Stimulated activated naive CD8-positive, alpha-beta T cell treated with anti-CD3 and anti-CD28 coated beads, Interleukin-15, Interleukin-2, amounts not matched to agents 100 U/mL and 50 U/mL, for 24 hours (primary cell): ENCODE measurements at places on chromosomes 12 and 14.

DNA sequence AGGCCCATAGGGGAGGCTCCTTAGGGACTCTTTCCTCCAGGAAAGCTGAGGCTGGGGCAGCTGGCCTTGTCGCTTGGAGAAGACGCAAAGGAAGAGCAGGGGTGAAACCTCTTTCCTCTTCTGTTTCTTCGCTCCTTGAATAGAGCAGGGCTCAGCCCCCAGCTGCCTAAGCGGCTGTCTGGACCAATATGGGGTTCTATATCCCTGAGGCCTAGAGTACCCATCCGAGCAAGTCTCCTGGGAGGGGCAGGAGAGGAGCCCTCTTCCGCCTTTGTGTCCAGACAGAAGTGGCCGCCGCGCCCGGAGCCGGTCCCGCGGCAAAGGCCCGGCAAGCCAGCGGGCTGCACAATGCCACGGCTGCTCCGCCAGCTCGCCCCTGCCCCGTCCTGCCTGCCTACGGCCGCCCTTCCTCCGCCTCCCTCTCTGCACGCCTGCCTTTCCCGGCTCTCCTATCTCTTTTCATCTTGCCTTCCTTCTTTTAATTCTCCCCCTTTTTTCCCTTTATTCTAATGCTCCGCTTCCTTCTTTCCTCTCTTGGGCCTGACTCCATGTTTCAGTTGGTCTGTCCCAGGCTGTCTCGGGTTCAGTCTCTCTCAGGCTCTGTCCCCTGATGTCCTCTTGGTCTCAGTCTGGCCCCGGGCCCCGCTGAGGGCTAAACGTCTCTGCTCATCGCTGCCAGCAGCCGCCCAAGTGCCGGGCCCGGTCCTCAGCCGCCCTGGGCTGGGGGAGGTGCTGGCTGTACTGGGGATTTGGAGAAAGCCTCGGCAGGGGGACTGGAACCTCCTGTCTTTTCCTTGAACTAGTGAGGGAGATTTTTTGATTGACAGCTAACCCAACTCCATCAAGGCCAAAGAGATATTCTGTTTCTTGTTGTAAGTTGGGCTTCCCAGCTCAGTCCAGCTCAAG lies 2.5 kb upstream of the HOXC9 start:
- DNase-seq: no peak

GRCh38 chr14:59241121-59241520 lies 52.7 kb downstream of the DAAM1 start:
- DNase-seq: no peak

GRCh38 chr12:68580911-68581310 lies 29.8 kb upstream of the RAP1B start:
- DNase-seq: no peak

DNA sequence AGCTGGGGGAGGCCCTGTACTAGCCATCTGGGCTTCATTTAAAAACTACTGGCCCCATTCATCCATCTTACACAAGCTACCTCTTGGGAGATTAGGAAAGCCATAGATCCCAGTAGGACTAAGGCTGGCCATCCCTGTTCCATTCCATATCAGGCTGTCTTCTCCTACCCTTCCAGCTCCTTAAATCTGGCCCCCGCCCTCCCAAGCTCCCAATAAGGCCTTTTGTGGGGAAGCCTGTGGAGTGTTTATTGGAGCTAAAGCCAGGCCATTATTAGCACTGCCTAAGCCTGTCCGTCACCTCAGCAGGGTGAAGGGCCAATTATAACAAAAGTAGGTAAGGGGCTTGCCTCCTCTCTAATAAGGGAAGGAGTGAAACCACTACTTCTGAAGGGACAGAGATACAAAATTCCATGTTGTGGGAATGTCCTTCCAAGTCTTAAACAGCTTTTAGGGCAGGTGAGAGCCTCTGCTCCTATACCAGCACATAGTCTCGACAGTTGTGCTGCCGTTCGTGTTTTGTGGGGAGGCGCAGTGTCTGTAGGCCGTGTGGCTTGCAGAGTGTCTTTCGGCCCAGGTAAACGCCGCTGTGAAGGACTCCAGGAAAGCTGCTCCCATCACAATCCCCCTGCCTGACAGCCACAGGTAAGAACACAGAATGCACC lies 3.7 kb downstream of the MYL6 start:
- DNase-seq: no peak

- DNase-seq: no peak
Observed at GRCh38 chr14:54252072-54252730, 144.6 kb upstream of the CDKN3 start.

DNA sequence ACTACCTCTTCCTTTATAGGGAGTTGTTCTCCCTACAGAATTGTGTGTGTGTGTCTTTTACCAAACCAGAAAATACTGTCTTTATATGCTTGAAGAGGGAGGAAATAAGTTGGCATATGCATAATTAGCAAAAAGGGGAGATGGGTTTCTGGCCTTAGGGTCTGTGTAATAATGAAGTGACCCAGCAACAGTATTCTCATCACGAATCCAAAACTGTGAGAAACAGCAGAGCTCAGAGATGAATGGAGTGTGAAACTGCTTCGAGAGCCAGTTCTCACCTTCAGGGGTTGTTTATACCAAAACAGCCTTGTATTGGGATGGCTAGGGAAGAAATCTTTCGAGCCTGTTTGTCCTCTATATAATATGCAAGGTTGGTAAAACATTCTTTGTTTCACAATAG lies 227.5 kb downstream of the MON2 start:
- DNase-seq: no peak
